B cell (primary cell): ENCODE measurements at places on chromosomes 7 and 10. TPM values are rescaled to one million over a fixed set of nuclear protein-coding genes. Genes with fewer than 3 reads are reported as not detected.

DNA sequence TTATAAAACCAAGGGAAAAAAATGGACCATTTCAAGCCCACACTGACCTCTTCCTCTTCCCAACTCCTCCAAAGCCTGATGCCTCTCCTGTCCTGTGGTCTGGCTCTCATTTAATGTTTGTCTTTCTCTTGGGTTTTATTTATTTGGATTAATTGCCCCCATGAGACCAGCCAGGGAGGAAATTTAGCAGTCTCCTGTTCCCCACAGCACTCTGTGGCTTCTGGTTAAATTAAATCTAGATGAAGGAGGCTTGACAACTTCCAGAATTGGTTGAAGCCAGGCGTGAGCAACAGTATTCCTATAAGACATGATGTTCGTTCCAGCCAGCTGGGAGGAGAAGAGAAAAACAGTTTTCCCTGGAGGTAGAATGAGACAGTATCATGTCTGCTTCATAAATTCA, 15.1 kb upstream of the PRLHR start:
- no peaks in the 10 kb centered on the region for H3K36me3 ChIP-seq
- DNase-seq: no peak
- H3K4me3 ChIP-seq: no peak overlapping the region
- no peaks in the 10 kb centered on the region for H3K4me1 ChIP-seq

The HNRNPF gene
- 161 and 166 TPM in 2 replicates for total RNA-seq

- no peaks in the 10 kb centered on the region for H3K27me3 ChIP-seq
- peak; percentile 57 for DNase-seq
- peaks cover 7% of the 10 kb centered on the region for H3K4me1 ChIP-seq
- no peak overlapping the region for H3K4me3 ChIP-seq
- no peak overlapping the region for H3K27ac ChIP-seq
These were observed 123.7 kb downstream of the MPP7 start for GRCh38 chr10:28179006-28179742.

The UCN3 gene
- total RNA-seq: not detected in 2 replicates

- H3K4me1 ChIP-seq: no peaks in the 10 kb centered on the region
- H3K36me3 ChIP-seq: no peaks in the 10 kb centered on the region
- no peak overlapping the region for H3K4me3 ChIP-seq
- no peaks in the 10 kb centered on the region for H3K27me3 ChIP-seq
- no peak overlapping the region for H3K27ac ChIP-seq
- DNase-seq: no peak
These were observed 88.0 kb downstream of the PLXDC2 start for GRCh38 chr10:19904202-19904661.

GRCh38 chr10:77357611-77358310, 279.8 kb downstream of the KCNMA1 start:
- no peaks in the 10 kb centered on the region for H3K36me3 ChIP-seq
- no peak overlapping the region for H3K27ac ChIP-seq
- no peaks in the 10 kb centered on the region for H3K4me1 ChIP-seq
- H3K4me3 ChIP-seq: no peak overlapping the region
- DNase-seq: no peak
- no peaks in the 10 kb centered on the region for H3K27me3 ChIP-seq

The SLC13A4 gene
- total RNA-seq: not detected in 2 replicates
